ENCODE measurements at places on chromosomes 13 and 19.

- no peak for DNase-seq
These were observed 11.2 kb downstream of the ANO8 start for GRCh38 chr19:17323300-17323963.

GRCh38 chr19:14475251-14476073 lies at the start of gene PTGER1:
TSS of gene PTGER1 (minus strand) at chr19:14475354. CDS start at chr19:14474320, 1,034 bp downstream.
- DNase-seq: no peak

- no peak for DNase-seq
These were observed at the start of gene CYSLTR2 for GRCh38 chr13:48653472-48653939. TSS of gene CYSLTR2 (plus strand) at chr13:48653929. CDS start at chr13:48706818, 52,889 bp downstream.

DNA sequence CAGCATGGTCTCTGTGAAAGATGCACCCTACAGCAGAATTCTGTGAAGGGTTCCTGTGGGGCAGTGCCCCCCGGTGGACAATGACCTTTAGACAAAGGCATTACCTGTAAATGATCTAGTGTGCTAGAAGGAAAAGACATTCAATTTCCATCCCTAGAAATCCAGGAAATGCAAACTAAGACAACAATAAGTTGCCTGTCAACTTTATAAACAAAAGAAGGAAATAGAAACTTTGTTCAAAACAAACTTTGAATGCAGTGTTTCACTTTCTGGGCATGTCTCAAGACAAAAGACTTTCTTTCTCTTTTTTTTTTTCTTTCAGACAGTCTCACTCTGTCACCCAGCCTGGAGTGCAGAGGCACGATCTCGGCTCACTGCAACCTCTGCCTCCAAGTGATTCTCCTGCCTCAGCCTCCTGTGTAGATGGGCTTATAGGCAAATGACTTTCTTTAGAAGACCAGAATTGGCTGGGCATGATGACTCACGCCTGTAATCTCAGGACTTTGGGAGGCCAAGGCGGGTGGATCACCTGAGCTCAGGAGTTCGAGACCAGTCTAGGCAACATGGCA lies 15.5 kb downstream of the TEX101 start:
- no peak for DNase-seq

DNA sequence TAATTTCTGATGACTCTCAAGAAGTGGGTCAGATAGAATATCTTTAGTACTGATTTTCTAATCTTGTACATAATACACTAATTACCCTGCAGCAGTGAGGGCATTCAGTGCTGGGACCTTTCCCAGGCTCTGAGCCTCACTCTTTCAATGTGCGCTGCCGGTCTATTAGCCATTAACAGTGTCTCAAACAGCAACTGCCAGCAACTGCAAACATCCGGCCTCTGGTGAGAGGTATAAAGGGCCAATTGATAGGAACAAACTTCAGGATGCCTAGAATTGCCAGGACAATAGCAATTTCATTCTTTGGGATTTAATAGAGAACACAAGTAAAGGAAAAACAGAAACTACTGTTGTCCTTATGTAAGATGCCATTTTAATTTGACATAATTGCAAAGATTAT lies 604.4 kb upstream of the SPRY2 start:
- DNase-seq: peak; percentile 58

DNA sequence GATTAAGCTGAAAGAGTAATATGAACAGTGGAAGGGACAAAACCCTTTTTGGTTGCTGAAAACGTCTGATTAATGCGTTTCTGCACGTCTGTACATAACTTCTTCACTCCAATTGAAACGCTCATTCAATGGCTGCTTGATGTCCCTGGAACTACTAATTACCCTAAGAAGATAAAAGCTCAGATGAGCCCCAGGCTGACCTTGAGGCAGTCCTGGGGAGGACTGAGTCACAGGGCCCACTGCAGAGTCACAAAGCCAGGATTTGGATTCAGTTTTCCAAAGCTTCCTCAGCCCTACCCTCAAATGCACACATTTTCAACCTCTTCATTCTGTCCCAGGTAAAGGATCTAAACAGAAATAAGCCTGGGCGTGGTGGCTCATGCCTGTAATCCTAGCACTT lies 75.0 kb upstream of the FLT1 start:
- DNase-seq: no peak

- no peak for DNase-seq
These were observed 39.5 kb upstream of the RPL21 start for GRCh38 chr13:27211771-27212364.

DNA sequence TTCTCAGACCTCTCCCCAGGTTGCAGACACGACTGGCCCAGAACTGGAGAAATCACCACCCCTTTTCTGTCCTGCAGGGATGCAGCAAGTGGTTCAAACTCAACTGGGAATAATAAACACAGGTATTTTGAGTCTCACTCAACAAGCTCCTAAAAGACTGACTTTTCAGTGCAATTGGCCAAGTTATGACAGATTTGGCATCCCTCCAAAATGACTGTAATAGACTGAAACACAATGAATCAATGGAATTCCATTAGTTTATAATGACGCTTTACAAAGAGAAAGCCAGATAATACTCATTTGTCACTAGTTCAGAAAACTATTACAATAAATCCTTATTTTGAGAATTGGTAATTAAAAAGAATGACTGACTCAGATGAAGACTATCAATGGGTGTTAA lies 38.1 kb downstream of the MIPEP start:
- DNase-seq: no peak

- DNase-seq: no peak
These were observed 7.1 kb upstream of the S1PR2 start for GRCh38 chr19:10238172-10238783.

DNA sequence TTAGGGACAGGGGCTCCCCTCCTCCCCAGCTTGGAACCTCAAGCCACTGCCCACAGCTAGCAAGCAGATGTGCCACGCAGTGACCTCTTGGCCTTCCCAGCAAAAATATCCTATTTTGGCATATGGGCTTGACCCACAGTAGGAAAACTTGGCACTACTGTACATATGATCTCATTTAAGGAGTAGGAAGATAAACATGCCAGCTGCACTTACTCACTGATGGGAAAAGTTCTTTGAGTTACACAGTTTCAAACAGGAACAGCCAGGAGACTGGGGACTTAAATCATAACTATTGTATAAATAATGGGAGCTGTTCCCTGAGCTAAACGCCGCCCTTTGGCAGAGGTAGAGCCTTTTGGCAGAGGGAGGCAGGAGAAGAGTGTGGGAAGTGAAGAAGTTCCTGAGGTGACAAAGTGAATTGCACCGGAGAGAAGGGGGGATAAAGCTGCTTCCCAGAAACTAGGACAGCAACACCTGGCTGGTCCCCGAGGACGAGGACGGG lies 6.1 kb downstream of the SACS start:
- no peak for DNase-seq

DNA sequence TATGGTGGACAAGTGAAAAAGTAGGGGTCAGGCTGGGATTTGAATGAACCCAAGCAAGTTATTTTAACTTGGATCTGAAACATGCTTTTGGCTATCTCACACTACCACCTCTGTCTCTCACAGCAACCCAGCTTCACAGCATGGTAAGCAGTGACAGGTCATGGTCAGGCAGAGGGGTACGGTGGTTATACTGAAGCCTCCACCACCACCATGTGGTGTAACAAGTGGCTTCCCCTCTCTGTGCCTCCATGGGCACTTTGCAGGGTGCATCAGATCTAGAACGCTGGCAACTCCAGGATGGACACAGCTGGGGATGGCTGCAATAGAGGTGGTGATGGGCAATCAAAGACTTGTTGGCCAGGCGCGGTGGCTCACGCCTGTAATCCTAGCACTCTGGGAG lies 739 bp upstream of the TMEM145 start:
- no peak for DNase-seq

- DNase-seq: no peak
These were observed 76.9 kb downstream of the TEX29 start for GRCh38 chr13:111397202-111397880.

- no peak for DNase-seq
These were observed 255.7 kb downstream of the DLEU7 start for GRCh38 chr13:50587645-50588373.

DNA sequence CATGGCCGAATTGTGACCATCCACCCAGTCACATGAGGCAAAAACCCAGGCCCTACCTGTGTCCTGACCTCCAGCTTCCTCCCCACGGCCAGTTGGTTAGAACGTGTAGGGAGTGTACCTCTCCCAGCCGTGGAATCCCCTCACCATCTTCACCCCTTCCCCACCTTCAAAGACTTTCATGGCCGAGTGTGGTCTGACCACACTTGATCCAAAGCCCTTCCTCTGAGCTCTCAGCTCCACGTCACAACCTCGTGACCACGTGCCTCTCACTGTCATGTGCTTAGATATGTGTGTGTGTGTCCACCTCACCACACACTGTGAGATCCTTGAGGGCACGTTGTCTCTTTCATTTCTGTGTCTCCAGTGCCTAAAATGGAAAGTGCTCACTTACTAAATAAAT lies 48.6 kb upstream of the UBE2L5 start:
- DNase-seq: no peak

DNA sequence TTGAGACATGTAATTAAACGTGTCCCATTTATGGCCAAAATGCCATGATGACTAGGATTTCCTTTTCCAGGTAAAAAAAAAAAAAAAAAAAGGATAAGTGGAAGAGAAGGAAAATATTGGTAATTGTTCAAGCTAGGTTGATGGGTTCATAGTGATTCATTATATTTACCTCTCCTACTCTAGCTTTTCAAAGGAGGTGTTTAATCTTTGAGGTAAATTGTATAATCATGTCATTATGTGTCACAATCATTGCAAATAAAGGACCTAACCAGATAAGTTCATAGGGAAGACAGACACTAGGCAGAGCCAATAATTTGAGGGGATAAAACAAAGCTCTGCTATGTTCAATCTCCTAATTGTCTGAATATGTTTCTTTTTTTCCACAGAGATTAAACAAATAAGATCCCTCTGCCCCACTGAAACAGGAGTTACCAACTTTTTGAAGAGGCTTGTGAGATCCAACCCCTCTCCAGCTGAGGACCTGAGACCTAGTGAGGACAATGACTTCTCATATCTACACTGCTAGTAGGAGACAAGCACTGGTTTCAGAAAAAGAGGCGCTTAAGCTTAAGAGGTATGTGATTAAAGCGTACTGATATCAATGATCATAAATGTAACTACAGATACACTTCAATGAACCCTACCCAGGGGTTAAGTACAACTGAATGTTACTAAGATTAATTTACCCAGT lies 61.4 kb downstream of the USP12 start:
- no peak for DNase-seq

DNA sequence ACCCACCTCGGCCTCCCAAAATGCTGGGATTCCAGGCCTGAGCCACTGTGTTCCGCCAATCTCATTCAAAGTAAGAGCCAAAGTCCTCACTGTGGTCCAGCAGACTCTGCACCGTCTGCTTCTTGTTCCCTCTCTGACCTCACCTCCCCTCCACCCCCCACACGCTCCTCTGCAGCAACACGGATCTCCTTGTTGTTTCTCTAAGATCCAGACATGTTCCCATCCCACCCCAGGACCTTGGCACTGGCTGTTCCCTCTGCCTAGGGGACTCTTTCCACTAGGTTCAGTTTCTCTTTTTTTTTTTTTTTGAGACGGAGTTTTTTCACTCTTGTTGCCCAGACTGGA lies 38.4 kb downstream of the LTBP4 start:
- DNase-seq: no peak

- DNase-seq: no peak
These were observed 4.2 kb downstream of the ATP4A start for GRCh38 chr19:35559281-35559659.

DNA sequence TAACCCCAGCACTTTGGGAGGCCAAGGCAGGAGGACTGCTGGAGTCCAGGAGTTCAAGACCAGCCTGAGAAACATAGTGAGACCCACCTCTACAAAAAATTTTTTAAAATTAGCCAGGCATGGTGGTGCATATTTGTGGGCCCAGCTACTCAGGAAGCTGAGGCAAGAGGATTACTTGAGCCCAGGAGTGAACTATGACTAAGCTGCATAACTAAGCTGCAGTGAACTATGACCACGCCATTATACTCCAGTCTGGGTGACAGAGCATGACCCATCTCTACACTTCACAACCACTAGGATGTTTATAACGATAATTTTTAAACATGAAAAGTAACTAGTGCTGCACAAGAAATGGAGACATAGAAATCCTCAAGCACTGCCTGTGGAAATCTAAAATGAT lies 352.7 kb upstream of the SGCG start:
- no peak for DNase-seq

DNA sequence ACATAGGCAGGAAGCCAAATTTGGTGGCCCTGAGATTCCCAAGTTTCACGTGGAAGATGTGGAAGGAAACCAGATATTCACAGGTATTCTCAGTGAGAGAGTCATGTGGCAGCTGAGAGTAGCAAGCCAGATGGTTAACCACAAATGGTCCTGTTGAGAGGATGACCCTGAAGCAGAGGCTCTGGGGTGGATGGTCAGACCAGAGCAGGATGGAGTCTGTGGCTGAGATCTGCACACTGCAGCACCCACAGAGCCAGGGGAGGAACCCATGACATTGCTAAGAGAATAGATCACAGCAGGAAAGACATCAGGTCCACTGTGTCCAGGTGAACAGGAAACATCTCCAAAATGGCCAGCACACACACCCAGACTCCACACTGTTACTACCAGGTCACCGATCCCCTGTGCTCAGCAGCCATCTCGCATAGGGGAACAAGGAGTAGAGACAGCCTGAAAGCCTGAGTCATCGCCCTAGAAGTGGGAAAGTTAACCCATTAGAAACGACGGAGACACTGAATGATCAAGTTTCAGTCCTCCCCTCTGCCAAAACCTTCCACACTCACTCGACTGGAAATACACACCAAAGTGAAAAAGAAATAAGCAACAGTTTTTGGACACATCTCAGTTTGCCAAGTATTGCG lies 160.0 kb downstream of the RBM26 start:
- no peak for DNase-seq

GRCh38 chr13:40653527-40654318 lies 12.7 kb downstream of the FOXO1 start:
- no peak for DNase-seq

GRCh38 chr13:35283856-35284255 lies 192.6 kb downstream of the MAB21L1 start:
- DNase-seq: no peak

DNA sequence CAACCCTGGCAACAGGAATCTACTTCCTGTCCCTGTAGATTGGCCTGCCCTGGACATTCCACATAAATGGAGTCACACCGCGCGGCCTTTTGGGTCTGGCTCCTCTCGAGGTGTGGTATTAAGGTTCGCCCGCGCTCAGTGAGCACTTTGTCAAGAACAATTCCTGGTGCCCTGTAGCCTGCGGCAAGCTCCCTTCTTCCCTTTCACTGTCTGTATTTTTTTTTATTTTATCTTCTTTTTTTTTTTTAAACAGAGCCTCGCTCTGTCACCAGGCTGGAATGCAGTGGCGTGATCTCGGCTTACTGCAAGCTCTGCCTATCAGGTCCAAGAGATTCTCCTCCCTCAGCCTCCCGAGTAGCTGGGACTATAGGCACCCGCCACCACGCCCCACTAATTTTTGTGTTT lies 28.3 kb downstream of the PEX11G start:
- DNase-seq: no peak

- DNase-seq: no peak
These were observed 40.6 kb upstream of the EEF1AKMT1 start for GRCh38 chr13:20814224-20814910.

- no peak for DNase-seq
These were observed 46.2 kb downstream of the ZNF557 start for GRCh38 chr19:7115721-7116120.

- no peak for DNase-seq
These were observed 524.7 kb downstream of the GPC5 start for GRCh38 chr13:91922969-91923592.

- DNase-seq: no peak
These were observed 93.5 kb downstream of the ZDHHC20 start for GRCh38 chr13:21365574-21365973.
